ENCODE measurements at places on chromosomes 6 and 20. TPM values are rescaled to one million over a fixed set of nuclear protein-coding genes. Genes with fewer than 3 reads are reported as not detected.

- H3K4me3 ChIP-seq: no peak overlapping the region
- H3K27ac ChIP-seq: no peak overlapping the region
- no peak for DNase-seq
- H3K36me3 ChIP-seq: no peaks in the 10 kb centered on the region
- peaks cover 5% of the 10 kb centered on the region for H3K4me1 ChIP-seq
- H3K27me3 ChIP-seq: no peaks in the 10 kb centered on the region
These were observed 71.3 kb downstream of the ISM1 start for GRCh38 chr20:13292201-13292885.

- no peak overlapping the region for H3K4me3 ChIP-seq
- H3K4me1 ChIP-seq: peaks cover 12% of the 10 kb centered on the region
- H3K27ac ChIP-seq: no peak overlapping the region
- H3K27me3 ChIP-seq: no peaks in the 10 kb centered on the region
These were observed 6.3 kb upstream of the PLTP start for GRCh38 chr20:45918182-45918737.

DNA sequence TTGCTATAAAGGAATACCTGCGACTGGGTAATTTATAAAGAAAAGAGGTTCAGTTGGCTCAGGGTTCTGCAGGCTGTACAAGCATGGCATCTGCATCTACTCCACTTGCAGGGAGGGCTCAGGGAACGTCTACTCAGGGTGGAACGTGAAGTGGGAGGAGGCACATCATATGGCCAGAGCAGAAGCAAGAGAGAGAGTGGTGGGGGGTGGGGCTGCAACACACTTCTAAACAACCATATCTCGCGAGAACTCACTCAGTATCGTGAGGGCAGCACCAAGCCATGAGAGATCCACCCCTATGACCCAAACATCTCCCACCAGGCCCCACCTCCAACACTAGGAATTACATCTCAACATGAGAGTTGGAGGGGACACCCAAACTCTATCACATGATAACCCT lies 109.8 kb upstream of the SCAF8 start:
- H3K4me3 ChIP-seq: no peak overlapping the region
- H3K27ac ChIP-seq: no peak overlapping the region
- DNase-seq: no peak
- no peaks in the 10 kb centered on the region for H3K27me3 ChIP-seq

DNA sequence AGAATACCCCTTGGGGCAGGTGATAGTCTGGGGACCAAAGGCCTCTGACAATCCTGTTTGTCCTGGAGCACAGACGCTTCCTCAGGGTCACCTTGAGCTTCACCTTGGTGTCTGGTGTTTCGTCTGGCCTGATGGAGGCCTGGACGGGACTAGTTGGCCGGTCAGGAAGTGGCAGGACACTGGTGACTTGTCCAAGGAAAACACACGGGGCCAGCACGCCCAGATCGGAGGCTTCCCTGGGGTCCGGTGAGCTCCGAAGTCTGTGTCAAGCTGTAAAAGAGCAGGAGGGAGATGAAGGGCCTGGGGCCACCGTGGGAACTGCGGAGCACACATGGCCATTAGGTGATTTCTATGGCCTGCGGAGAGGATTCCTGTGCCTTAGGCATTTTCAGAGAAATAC lies 67.9 kb downstream of the SMOC2 start:
- no peak overlapping the region for H3K4me3 ChIP-seq
- no peak overlapping the region for H3K27ac ChIP-seq
- no peaks in the 10 kb centered on the region for H3K36me3 ChIP-seq
- no peak for DNase-seq
- no peaks in the 10 kb centered on the region for H3K4me1 ChIP-seq

DNA sequence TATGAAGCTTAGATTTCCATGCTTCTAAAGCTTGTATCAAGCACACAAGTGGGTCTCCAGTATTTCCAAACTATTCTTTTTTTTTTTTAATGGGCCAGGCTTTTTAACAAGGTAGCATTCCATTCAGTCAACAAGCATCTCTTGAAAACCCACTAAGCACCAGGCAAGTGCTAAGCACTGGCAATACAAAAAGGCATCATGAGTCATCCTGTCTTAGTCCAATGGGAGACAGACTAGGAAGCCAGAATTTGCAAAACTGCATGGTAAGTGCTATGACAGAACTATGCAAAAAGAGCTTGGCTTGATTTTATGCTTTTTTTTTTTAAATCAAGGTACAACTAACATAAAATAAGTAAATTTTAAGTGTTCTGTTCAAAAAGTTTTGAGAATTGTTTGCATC lies 109.3 kb upstream of the DST start:
- peaks cover 14% of the 10 kb centered on the region for H3K4me1 ChIP-seq
- no peaks in the 10 kb centered on the region for H3K27me3 ChIP-seq
- no peak for DNase-seq
- 0 out of 2 replicates have a peak overlapping the region, but pooled peaks have one; percentile 20 for H3K27ac ChIP-seq
- no peaks in the 10 kb centered on the region for H3K36me3 ChIP-seq

GRCh38 chr6:136956590-136957544 lies 34.8 kb downstream of the SLC35D3 start:
- no peaks in the 10 kb centered on the region for H3K27me3 ChIP-seq
- DNase-seq: peak; percentile 45
- H3K4me1 ChIP-seq: peaks cover 18% of the 10 kb centered on the region
- H3K36me3 ChIP-seq: no peaks in the 10 kb centered on the region

DNA sequence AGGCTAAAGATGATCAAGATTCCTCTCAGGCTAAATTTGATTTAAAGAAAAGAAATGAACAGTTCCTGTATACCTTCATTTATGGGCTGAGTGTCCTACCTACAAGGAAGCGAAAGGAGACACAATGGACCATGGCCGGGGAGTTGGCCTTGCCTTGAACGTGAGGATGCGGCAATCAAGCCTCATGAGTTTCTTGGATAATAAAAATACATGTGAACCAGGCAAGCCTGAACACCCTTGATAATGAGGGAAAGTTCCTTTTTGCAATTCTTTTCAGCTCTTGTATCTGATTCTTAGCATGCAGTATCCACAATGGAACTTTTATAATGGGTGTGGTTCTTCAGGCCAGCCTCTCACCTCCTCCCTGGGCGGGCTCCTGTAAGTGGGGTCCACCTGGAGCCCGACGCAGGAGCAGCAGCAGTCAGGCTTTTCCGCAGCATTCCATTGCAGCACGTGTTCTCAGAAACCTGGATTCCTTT lies 83.8 kb downstream of the RNASET2 start:
- no peaks in the 10 kb centered on the region for H3K36me3 ChIP-seq
- H3K27me3 ChIP-seq: no peaks in the 10 kb centered on the region
- no peak overlapping the region for H3K27ac ChIP-seq
- H3K4me1 ChIP-seq: no peaks in the 10 kb centered on the region
- DNase-seq: no peak

The RGS17 gene
- polyA plus RNA-seq: 1.3 TPM

- no peak overlapping the region for H3K4me3 ChIP-seq
- H3K27me3 ChIP-seq: no peaks in the 10 kb centered on the region
- H3K36me3 ChIP-seq: no peaks in the 10 kb centered on the region
- no peak overlapping the region for H3K27ac ChIP-seq
- DNase-seq: no peak
These were observed 16.2 kb upstream of the IYD start for GRCh38 chr6:150352321-150353296.

DNA sequence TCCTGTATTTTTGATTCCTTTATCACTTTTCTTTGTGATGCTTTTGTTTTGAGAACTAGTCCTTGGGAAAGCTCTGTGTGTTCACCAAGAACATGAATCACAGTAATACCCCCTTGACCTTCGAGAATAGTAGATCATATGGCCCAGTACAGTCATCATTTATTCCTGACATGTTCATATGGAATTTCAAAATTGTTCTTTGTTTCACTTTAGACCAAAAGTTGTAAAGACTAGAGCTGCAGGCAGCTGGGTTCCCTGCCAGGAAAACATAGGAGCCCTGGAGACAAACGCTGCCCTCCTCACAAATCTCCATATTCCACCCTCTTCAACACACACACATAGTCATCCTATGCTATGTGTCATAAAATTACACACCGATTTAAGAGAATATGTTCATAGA lies 621.2 kb upstream of the EYS start:
- no peaks in the 10 kb centered on the region for H3K4me1 ChIP-seq
- no peak overlapping the region for H3K27ac ChIP-seq
- no peak for DNase-seq
- H3K27me3 ChIP-seq: no peaks in the 10 kb centered on the region
- H3K4me3 ChIP-seq: no peak overlapping the region

DNA sequence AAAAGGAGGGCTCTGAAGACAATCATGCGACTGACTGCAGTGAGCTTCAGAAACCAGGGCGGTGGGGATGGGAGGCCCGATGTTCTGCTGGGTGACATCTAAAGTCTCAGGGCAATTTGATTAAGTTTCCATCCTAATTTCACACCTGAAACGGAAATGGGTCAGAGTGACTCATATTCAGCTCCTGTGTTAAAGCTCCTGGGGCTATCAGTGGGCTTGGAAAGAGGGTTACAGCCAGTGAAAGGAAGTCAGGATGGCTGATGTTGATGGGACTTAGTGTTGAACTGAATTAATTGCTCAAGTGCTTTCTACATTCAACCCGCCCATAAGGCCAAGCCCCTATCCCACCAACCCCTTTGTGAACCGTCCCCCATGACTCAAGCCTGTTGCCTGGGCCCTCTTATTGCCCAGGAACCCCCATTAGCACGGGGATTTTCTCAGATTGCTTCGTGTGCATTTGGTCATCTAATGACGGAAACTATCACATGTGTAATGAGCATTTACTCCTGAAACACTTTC lies 47.1 kb upstream of the TBC1D7 start:
- no peaks in the 10 kb centered on the region for H3K27me3 ChIP-seq
- H3K4me3 ChIP-seq: no peak overlapping the region
- H3K36me3 ChIP-seq: no peaks in the 10 kb centered on the region
- H3K27ac ChIP-seq: no peak overlapping the region

DNA sequence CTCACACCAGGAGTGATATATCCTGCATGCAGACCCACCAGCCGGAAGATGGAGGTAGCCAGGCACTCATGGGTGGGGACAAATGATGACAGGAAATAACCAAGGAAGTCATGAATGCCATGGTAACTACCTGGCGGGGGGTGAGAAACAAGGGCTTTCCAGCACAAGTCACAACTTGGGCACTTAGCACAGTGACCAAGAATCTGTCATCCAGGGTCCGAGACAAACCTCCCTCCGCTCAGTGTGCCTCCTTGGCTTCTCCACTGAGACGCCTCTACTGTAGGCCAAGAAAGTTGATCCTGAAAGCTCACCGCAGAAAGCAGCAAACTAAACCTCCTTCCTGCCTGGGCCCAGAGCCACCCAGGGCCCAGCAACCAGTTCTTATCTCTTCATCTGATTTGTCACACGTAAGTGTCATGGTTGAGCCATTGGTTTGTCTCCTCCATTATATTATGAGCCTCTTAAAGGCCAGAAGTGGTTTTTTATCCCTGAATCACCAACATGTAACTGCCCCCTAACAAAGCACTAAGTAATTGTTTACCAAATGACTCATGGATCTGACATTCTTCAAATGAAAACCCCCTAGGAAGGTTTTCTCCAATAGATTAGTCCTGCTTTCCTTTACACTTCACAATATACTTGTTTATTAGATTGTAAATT lies 84.3 kb upstream of the TAB2 start:
- peaks cover 30% of the 10 kb centered on the region for H3K4me1 ChIP-seq
- no peak for DNase-seq
- no peak overlapping the region for H3K4me3 ChIP-seq
- no peaks in the 10 kb centered on the region for H3K27me3 ChIP-seq

The HLA-DRB5 gene
- not detected for polyA plus RNA-seq

Measured in SK-N-SH (cell line).